ENCODE measurements at places on chromosomes 3 and 15.

- DNase-seq = no peak
Measured at GRCh38 chr3:186513386-186513785, 30.8 kb downstream of the CRYGS start.

DNA sequence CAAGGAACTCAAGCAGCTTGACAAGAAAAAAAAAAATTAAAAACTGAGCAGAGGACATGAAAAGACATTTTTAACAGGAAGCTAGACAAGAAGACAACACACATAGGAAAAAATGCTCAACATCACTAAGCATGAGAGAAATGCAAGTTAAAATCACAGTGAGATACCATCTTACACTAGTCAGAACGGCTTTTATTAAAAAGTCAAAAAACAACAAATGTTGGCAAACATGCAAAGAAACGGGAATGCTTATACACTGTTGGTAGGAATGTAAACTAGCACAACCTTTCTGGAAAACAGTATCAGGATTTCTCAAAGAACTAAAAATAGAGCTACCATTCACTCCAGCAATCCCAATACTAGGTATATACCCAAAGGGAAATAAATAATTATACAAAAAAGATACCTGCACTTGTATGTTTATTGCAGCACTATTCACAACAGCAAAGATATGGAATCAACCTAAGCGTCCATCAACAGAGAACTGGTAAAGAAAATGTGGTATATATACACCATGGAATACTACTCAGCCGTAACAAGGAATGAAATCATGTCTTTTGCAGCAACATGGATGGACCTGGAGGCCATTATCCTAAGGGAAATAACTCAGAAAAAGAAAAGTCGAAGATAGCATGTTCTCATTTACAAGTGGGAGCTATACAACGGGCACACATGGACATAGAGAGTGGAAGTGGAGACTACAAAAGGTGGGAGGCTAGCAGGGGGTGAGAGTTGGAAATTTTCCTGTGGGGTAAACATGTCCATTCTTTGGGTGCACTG, 5.2 kb downstream of the GOLIM4 start:
- no peak for DNase-seq

DNA sequence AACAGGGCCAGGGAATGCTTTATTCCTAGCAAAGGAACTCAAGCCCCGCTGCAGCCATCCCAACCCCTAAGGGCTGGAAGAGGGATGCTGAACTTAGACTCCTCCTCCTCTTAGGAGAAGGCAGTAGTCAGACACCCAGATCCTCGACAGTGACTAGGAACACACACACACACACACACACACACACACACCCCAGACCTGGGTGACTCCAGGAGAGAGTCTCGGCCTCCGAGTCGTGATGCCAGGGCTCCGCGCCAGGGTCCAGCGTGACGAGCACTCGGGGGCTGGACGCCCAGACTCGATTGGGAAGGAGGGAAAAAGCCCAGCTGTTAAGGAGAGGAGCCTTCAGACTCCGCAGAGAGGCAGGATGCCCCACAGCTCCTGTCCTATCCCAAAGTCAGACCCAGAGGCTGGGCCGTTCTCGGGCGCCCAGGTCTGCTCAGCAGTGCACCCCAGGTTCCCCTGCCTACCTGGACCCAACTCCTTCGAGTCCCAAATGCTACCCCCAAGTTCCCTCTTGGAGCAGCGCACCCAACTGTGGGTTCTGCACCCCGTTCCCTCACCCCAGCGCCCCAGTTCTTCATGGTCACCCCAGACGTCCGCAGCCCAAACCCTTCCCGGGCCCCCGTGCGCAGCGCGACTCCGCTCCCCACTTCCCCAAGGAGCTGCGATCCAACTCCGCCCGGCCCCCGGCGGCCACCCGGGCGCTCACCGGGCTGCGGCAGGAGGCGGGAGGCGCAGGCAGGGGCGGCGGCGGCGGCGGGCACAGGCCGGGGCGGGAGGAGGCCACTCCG, 421 bp downstream of the BMF start:
- DNase-seq = no peak

DNA sequence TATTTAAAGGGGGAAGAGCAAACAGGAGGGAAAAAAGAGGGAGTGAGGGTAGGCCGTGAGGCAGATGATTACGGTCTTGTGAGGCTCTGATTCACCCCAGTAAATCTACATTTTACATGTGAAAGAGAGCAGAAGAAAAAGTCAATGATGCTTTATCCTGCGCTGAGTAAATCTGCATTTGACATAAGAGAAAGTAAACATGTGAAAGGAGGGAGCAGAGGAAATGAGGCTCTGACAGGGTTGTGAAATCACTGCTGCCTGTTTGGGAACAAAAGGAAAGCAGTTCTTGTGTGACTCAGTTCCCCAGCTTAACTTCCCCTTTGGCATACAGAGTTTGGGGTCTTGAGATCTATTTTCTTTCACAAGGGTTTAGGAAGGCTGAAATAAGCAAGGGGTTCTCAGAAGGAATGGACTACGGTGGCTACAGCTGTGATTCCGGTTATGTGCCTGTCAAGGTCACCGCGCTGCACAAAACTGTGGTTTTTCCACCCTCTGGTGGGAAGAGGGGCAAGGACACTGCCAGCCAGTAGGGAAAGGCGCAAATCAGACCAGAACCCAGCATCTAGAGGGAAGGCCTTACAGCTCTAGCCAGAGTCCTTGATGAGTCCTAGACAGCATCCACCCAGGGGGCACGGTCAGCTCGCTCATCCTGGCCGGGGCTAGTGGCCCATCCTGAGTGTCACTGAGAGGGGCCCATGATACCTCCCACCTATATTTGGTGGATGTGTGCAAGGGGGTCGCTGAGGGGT, 18.9 kb upstream of the HCN4 start:
- DNase-seq = no peak

DNA sequence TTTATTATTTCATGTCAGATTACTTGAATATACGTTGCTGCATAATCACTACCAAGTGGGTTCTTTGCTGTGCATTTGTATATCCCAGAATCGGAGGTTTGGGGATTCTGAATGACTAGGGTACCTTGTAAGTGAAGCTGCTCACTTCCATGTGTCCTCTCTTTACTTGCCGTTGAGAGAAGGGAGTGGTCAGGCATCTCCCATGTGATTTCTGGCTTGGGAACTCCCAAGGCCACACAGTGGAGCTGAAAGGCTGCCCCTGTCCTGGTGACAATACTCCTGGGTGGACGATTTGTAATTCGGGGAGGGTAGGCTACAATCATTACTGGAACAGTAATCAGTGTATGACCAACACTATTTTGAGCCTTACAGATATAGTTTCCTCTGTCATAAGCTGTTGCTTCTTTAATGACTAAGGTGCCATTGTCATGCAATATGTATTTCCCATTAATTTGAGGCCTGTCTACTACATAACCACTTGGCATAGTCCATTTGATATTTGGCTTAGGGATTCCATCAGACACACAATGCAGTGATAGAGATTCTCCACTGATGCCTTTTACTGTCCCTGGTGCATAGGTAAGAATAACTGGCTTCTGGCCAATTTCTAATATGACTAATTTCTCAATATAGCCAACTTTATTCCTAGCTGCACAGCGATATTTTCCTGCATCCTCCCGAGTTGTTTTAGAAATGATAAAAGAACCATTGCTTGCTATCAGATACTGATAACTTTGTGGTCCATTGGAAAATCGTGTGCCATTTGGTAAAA, 24.0 kb downstream of the IGSF10 start:
- no peak for DNase-seq

GRCh38 chr15:74036271-74037170, 42.0 kb downstream of the PML start:
- no peak for DNase-seq

DNA sequence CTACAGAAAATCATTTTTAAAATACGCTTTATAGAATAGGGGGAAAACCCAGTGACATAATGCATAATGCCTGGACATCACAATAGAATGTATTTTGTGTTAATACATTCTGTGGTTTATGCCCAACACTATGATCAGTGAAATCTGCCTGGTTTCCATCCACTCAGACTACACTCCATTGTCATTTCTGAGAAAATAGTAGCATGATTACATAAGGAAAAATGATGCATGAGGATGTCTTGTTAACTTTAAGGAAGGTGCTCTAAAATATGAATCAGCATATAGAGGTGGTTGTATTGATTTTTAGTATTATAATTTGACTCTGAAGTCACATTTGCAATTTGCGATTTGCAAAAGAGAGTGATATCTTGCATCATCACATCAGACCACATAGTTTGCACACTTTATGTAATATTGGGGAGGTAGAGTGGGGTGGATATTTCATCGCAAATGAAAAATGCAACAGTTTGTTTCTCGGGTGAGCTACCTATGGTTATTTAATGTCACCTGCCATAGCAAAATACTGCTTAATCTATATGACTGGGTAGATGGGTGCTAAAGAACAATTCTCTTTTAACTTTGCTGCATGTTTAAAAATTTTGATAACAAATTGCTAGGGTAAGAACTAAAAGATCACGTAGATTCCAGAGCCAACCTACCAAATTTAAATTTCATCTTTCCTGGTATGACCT, 403.9 kb downstream of the IL5RA start:
- DNase-seq = no peak

DNA sequence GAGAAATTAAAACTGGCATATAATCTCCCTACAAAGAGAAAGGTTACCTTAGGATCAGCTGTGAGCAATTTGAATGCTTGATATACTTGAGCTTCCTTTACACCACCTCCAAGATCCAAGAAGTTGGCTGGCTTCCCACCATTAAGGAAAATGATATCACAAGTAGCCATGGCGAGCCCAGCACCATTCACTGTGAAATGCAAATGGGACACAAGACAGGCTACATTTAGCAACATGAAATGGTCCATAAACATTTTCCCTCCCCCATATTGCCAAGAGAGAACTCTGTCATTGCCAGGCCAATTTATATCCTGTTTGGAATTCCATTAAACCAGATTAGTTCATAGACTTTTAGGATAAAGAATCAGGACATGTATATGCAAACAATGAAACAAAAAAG, 158.7 kb downstream of the SUCLG2 start:
- no peak for DNase-seq

DNA sequence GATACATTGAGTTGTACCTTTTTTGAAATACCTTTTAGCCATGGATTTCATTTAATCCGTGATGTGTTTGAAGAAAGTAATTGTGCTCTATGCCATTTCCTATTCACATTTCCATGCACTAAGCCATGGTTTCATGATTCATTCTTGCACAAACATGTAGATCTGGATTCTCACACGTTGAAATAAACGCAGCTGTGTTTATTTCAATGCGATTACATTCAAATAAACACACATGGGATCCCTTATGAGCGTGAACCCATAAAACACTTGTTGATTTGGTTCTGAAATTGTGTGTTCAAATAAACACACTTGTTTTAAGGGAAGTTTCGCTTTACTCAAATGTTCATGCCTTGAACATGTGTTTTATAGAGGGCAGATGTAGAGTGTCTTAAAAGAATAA, 39.2 kb downstream of the BBX start:
- no peak for DNase-seq

- no peak for DNase-seq
Measured at GRCh38 chr3:143123353-143123984, 3.9 kb downstream of the CHST2 start.

- no peak for DNase-seq
Measured at GRCh38 chr3:13762906-13763305, 117.0 kb downstream of the WNT7A start.

DNA sequence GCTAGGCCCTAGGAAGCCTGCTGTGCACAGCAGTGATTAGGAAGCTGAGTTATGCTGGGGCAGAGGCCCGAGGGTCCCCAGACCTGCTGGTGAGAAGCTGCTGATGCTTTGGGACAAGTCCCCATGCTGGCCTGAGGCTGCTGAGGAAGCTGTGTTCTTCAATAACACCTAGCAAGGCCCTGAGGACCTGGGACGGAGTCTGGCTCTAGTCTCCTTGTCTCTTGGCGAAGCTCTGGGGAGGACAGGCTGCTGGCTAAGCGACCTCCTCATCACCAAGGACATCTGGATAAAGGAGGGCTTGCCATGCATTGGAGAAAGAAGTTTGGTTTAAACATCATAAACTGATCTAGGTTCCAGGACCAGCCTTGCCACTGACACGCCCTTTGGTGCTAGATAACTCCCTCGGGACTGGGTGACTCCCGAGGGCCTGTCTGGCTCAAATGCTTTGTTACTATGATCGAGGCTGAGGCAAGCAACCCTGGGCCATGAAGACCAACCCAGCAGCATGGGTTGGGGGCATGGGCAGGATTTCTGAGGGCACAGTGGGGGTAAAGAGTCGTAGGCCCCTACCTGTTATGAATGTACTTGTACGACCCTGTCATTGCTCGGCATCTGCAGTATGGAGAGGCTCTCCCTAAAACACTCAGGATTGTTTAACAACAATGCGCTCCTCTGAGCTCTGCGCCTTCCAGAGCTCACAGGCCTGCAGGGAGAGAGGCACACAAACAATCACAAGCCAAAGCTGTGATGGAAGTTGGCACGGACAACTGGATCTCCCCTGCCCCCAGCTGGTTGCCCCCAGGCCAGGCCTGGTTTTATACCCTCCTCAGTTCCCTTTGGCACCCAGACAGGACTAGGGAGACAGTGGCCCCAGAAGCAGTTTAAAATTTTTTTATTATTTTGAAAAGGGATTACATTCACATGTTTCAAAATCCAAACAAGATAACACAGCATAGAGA, 64.4 kb downstream of the LINGO1 start:
- DNase-seq = no peak

DNA sequence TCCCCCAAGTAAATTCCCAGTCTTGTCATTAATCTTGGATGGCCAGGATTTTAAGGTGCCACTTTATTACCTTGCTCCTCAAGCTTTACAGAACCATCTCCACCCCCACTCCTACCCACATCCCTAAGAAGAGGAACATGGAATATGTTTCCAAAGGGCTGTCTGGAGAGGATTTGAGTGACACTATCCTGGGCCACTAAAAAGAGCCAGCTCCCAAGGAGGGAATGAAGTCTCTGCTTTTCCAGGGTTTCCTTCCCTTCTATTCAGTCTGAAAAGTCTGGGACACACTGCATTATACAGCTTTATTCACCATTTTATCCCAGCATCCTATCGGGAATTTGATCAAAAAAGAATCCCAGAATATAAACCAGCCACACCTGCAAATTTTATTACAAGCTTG, 35.6 kb upstream of the MECOM start:
- DNase-seq = no peak

- peak; percentile 25 for DNase-seq
Measured at GRCh38 chr15:75069301-75069925, 46.0 kb downstream of the PPCDC start.
